ENCODE measurements at places on chromosomes 16 and 17.

GRCh38 chr16:52837251-52837650 lies 215.4 kb downstream of the CHD9NB start:
- no peak for DNase-seq

GRCh38 chr17:55706808-55707773 lies 15.6 kb downstream of the TMEM100 start:
- DNase-seq, result no peak

GRCh38 chr17:17395246-17395802 lies 81.5 kb upstream of the MED9 start:
- no peak for DNase-seq

GRCh38 chr17:72634621-72635020 lies 457.9 kb downstream of the SLC39A11 start:
- no peak for DNase-seq

DNA sequence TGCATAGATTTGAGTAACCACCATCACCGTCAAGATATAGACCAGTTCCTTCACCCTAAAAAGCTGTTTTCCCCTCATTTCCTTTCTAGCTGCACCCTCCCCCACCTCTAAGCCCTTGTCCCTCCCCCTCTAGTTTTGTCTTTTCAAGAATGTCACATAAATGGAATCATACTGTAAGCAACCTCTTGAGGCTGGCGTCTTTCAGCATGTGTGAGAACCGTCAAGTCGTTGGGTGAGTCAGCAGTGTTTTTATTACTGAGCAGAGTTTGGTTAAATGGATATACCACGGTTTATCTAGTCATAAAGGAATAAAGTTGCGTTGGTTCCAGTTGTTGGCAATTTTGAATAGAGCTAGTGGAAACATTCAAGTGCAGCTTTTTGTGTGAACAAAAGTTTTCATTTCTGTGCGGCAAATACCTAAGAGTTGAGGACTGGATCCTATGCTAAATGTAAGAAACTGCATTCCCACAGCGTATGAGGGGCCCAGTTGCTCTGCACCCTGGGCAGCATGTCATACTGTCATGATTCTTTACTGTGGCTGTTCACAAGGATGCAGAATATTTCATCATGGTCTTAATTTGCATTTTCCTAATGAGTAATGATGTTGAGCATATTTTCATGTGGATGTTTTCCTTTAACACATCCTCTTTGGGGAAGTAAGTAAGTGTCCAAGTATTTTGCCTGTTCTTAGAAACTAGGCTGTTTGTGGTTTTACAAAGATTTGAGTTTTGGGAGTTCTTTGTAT lies 264.3 kb downstream of the CPPED1 start:
- peak; percentile 57 for DNase-seq

DNA sequence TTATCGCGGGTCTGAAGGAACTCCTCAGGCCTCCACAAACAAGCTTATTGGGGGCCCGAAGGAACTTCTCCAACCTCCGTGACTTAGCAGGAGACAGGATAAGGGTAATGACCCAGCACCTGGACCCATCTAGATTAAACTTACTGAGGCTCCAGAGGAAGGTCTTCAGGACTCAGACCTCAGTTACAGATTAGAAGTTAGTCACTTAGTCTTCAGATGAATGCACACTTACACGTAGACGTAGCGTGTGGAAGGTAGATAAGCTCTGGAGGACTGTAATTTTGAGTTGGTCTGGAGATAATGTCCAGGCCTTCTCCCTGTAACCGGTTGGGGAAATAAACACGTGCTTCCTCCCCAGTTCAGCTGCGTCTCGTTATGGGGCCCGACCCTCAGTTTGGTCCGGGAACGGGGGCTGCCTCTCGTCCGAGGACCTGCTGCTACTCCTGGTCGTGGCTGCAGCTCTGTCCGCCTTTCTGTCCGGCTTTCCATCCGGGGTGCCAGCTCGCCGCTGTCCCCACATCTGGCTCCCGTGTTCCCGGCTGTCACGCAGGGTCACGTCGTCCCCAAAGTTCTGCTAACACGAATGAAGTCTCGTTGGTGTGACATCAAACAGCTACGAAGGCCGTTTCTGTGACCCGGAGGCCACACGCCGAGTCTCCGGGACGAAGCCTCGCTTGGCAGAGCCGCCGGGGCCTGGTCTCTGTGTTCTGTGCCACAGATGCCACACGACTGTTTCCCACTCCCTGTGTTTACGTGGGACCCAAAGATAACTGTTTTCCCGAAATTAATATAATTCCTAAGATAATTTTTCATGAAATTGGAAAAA lies 11.8 kb upstream of the SECTM1 start:
- no peak for DNase-seq

- DNase-seq, result peak; percentile 39
Observed at GRCh38 chr16:67248401-67249177, at the start of gene SLC9A5. SLC9A5 (plus strand) TSS chr16:67248979; CDS start chr16:67249015, 36 bp downstream.

DNA sequence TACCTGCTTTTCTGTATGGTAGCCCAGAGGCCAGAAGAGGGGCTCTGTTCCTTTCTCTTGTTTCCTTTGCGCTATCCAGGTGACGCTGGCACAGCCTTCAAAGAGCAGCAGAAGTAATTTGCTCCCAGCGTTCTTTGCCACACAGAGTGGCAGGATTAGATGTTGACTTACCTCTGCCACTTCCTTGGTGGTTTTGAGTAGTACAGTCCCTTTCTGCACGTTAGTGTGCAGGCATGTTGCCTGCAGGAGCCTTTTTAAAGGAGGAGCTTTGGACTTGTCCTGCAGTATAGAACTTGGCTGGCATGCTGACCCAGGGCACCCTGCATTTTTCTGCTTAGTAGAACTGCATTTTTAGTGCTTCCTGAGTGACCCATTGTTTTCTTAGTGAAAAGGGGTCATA lies at the start of gene ABCC11:
ABCC11 (minus strand) TSS at position 229 of the 400 bp plus-strand sequence. CDS start 15,618 bp downstream, outside the sequence.
- DNase-seq, result no peak

- DNase-seq, result no peak
Observed at GRCh38 chr16:2475413-2476344, 752 bp downstream of the TBC1D24 start.

DNA sequence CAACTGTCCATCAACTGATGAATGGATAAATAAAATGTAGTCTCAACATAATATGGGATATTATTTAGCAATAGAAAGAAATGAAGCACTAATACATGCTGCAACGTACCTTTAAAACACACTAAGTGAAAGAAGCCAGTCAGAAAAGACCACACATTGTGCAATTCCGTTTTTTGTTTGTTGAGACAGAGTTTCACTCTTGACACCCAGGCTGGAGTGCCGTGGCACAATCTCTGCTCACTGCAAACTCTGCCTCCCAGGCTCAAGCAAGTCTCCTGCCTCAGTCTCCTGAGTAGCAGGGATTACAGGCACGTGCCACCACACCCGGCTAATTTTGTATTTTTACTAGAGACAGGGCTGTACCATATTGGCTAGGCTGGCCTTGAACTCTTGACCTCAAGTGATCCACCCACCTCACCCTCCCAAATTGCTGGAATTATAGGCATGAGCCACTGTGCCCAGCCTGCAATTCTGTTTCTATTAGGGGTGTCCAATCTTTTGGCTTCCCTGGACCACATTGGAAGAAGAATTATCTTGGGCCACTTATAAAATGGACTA lies 40.1 kb downstream of the SCNN1B start:
- no peak for DNase-seq

GRCh38 chr16:66610111-66610820 lies 5.8 kb downstream of the CMTM3 start:
- DNase-seq, result no peak

- DNase-seq, result no peak
Observed at GRCh38 chr17:7848131-7848579, 6.7 kb upstream of the TMEM88 start.

DNA sequence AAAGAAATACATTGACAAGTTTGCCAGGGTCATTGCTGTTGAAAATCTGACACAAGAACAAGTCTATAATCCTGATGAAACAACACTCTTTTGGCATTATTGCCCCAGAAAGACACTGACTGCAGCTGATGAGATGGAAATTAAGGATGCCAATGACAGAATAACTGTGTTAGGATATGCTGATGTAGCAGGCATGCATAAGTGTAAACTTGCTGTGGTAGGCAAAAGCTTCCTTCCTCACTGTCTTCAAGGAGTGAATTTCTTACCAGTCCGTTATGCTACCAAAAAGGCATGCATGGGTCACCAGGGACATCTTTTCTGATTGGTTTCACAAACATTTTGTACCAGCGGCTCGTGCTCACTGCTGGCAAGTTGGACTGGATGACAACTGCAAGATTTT lies 10.5 kb downstream of the GDPD1 start:
- DNase-seq, result no peak

- no peak for DNase-seq
Observed at GRCh38 chr17:76271669-76272540, 6.8 kb downstream of the UBALD2 start.

DNA sequence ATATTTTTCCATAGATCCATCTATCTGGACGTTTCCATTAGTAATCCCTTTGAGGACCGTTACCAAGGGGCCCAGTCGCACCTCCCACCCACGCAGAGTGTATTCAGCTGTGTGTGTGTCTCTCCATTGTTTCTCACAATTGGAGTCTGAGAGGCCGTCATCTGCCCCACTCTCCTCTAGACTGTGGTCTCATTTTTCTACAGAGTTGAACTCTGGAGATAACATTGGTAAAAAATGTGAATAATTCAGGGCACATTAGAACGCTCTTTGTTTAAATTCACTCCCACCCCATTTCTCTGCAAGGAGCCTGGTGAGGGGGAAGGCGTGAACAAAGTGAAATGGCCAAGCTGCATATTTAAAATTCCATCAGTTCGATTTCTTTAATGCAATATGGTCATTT lies 333.1 kb upstream of the MAF start:
- DNase-seq, result no peak

DNA sequence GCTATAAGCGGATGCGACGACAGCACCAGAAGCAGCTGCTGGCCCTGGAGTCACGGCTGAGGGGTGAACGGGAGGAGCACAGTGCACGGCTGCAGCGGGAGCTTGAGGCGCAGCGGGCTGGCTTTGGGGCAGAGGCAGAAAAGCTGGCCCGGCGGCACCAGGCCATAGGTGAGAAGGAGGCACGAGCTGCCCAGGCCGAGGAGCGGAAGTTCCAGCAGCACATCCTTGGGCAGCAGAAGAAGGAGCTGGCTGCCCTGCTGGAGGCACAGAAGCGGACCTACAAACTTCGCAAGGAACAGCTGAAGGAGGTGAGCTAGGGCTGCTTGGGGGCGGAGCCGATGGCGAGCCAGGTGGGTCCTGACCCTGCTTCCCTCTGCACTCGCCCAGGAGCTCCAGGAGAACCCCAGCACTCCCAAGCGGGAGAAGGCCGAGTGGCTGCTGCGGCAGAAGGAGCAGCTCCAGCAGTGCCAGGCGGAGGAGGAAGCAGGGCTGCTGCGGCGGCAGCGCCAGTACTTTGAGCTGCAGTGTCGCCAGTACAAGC lies 10.1 kb downstream of the HIRIP3 start:
- DNase-seq, result no peak

DNA sequence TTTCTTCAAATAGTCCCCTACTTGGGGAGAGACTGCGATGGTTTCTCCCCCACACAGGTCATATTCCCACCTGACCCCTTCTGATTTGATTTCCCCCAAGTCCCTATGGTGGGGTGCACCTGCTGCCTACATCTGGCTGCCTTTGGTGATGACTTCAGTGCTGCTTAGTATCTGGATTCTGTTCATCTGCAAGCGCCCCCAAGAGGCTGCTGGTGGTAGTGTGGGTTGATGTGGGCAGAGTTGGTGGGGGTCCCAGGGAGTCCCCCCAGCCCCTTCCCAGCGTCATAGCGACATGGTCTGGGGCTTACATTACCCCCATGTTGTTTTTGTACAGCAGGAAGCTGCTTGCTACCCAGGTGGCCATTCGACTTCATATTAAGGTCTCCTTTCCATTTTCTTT lies 99.2 kb downstream of the NTN1 start:
- DNase-seq, result no peak
